ENCODE measurements at places on chromosomes 12 and 14.

DNA sequence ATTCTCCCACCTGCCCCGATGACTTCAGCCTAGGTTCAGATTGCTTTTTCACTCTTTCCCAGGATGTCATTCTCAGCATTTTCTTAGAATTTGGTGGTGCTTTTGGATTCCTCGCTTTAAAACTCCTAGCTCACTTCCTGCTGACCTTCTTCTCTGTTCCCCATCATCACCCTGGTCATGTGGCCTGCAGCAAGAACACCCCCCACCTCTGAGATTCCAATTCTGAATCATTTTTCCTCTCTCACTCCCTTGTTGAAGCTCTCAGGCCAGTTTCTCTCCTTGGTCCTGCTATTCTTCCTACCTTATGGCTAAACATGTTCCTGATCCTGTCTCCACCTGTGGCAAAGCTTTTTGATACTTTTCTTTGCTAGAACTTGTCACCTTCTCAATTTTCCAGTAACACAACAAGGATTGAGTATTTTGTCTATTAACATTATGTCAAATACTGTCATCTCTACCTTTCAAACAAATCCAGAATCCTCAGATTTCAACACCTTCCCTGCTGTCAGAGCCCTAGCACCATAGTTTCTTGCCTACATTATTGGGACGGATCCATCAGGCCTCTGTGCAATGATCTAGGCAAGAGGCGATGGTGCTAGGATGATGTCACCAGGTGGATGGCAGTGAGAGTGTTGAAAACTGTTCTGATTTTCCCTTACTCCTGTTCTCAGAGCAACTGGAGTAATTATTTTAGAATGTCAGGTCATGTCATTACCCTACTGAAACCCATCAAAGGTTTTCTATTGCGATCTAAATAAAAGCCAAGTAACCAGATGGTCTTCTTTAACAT is 233.7 kb downstream of the MON2 start:
- DNase-seq, result no peak

GRCh38 chr14:105530285-105531087 is 4.1 kb downstream of the TMEM121 start:
- no peak for DNase-seq

GRCh38 chr14:93891756-93892504 is 35.2 kb upstream of the FAM181A start:
- no peak for DNase-seq

DNA sequence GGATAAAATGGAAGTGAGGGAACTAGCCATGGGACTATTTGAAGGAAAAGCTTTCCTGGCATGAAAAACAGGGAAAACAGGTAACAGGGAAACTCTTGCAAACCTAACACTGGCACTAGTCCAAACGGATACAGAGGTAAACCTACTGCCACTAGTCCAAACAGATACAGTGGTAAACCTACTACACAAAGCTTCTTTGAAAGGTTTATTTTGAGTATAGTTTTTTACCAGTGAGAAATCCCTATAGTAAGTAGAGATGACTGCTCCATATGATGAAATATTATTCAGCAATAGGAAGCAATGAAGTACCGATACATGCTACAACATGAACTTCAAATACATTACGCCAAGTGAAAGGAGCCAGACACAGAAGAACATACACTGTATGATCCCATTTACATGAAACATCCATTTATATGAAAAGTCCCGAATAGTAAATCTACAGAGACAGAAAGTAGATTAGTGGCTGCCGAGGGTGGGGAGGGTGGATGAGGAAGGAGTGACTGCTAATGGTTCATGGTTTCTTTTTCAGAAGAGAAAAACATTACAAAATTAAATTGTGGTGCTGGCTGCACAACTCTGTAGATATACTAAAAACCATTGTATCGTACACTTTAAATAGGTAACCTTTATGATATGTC is 25.5 kb downstream of the SPTLC2 start:
- DNase-seq, result no peak
